ENCODE measurements at places on chromosomes 6 and 20. TPM values are rescaled to one million over a fixed set of nuclear protein-coding genes. Genes with fewer than 3 reads are reported as not detected.

DNA sequence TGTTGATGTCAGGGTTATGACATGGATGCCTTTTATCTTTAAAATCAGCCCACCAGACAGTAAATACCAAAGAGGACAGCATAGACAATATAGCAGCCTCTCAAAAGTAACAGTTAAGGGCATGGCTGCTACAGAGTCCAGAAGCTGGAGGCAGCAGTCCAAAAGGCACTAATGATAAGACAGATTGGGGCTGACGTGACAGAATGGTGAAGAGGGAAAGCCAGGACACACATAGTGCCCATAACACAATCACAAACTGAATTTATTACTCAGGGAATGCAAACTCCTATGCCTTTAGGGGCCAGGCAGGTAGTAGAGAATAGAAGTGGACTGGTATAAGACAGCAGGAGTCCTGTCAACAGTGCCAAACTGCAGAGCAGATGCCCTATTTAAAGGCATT lies 40.7 kb downstream of the TP53INP2 start:
- no peak overlapping the region for H3K4me3 ChIP-seq
- H3K4me1 ChIP-seq: peaks cover 5% of the 10 kb centered on the region
- no peak for DNase-seq
- no peak overlapping the region for H3K27ac ChIP-seq
- peaks cover 22% of the 10 kb centered on the region for H3K36me3 ChIP-seq

GRCh38 chr6:144378437-144378836 lies 93.3 kb downstream of the UTRN start:
- H3K36me3 ChIP-seq: peaks cover 39% of the 10 kb centered on the region
- no peak overlapping the region for H3K27ac ChIP-seq
- no peak for DNase-seq
- H3K27me3 ChIP-seq: no peaks in the 10 kb centered on the region
- peaks cover 22% of the 10 kb centered on the region for H3K4me1 ChIP-seq
- no peak overlapping the region for H3K4me3 ChIP-seq

- peak overlapping the region; percentile 22 for H3K4me3 ChIP-seq
- H3K27ac ChIP-seq: no peak overlapping the region
- H3K36me3 ChIP-seq: peaks cover 1% of the 10 kb centered on the region
Observed at GRCh38 chr6:50819904-50820868, 1.5 kb downstream of the TFAP2B start.

DNA sequence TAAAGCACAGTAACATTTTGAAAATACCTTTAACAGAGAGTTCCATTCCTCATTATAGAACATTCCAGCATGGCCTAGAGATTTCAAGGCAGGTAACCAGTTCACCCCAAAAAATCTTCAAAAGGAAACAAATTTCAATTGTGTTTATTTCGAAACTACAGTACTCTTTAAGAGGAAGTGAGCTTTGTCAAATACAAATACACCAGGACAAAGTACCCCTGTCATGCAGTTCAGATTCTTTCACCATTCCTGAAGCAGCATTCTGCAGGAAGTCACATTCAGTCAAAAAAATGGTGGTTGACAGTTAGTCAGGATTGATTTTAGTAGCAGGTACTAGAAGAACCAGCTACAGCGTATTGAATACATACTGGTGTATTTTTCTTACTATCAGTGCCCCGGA lies 89.6 kb upstream of the RIN2 start:
- H3K4me3 ChIP-seq: no peak overlapping the region
- H3K27ac ChIP-seq: no peak overlapping the region
- no peaks in the 10 kb centered on the region for H3K36me3 ChIP-seq
- no peak for DNase-seq
- H3K27me3 ChIP-seq: peaks cover 8% of the 10 kb centered on the region
- peaks cover 2% of the 10 kb centered on the region for H3K4me1 ChIP-seq

PAK5 gene
- total RNA-seq: not detected

DNA sequence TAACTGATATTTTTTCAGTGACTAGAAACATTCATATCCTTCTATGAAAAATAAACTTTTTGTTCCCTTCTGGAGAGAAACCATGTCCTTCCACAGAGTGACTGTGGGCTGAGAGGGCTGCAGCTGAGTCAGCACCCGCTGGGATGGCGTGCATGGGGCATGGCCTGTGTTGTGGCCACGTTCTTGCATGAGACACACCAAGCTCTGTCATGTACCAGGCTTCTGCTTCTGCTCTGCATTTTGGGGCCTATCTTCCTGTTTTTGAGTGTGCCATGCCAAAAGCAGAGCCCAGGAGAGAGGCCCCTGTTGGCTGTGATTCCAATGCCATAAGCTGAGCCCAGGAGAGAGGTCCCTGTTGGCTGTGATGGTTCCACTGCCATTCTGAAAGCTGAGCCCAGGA lies 10.8 kb downstream of the APMAP start:
- H3K36me3 ChIP-seq: peaks cover 65% of the 10 kb centered on the region
- peak overlapping the region; percentile 26 for H3K4me3 ChIP-seq
- H3K27me3 ChIP-seq: no peaks in the 10 kb centered on the region
- H3K27ac ChIP-seq: peak overlapping the region; percentile 48
- H3K4me1 ChIP-seq: peaks cover 48% of the 10 kb centered on the region
- no peak for DNase-seq

- no peak overlapping the region for H3K4me3 ChIP-seq
- H3K4me1 ChIP-seq: peaks cover 4% of the 10 kb centered on the region
- no peak for DNase-seq
- peaks cover 67% of the 10 kb centered on the region for H3K27me3 ChIP-seq
Observed at GRCh38 chr6:136987526-136987925, 57.2 kb downstream of the IL20RA start.

DNA sequence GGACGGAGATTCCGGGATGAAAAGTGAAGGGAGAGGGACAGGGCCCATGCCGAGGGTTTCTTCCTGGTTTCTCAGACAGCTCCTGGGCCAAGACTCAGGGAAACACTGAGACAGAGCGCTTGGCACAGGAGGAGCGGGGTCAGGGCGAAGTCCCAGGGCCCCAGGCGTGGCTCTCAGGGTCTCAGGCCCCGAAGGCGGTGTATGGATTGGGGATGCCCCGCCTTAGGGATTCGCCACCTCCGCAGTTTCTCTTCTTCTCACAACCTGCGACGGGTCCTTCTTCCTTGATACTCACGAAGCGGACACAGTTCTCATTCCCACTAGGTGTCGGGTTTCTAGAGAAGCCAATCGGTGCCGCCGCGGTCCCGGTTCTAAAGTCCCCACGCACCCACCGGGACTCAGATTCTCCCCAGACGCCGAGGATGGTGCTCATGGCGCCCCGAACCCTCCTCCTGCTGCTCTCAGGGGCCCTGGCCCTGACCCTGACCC lies 55.0 kb upstream of the HLA-A start:
- H3K4me3 ChIP-seq: peak overlapping the region; percentile 84
- peaks cover 7% of the 10 kb centered on the region for H3K4me1 ChIP-seq
- H3K36me3 ChIP-seq: peaks cover 8% of the 10 kb centered on the region

- H3K4me1 ChIP-seq: peaks cover 1% of the 10 kb centered on the region
- H3K27me3 ChIP-seq: no peaks in the 10 kb centered on the region
- no peaks in the 10 kb centered on the region for H3K36me3 ChIP-seq
- H3K4me3 ChIP-seq: no peak overlapping the region
Observed at GRCh38 chr20:53671370-53671769, 77.7 kb upstream of the ZNF217 start.

DOK5 gene
- total RNA-seq: not detected

CASS4 gene
- total RNA-seq: 18.7 TPM

GRCh38 chr20:34574861-34575260 lies 16.3 kb downstream of the MAP1LC3A start:
- H3K27me3 ChIP-seq: no peaks in the 10 kb centered on the region
- H3K36me3 ChIP-seq: peaks cover 7% of the 10 kb centered on the region
- no peak for DNase-seq
- H3K4me3 ChIP-seq: no peak overlapping the region

DNA sequence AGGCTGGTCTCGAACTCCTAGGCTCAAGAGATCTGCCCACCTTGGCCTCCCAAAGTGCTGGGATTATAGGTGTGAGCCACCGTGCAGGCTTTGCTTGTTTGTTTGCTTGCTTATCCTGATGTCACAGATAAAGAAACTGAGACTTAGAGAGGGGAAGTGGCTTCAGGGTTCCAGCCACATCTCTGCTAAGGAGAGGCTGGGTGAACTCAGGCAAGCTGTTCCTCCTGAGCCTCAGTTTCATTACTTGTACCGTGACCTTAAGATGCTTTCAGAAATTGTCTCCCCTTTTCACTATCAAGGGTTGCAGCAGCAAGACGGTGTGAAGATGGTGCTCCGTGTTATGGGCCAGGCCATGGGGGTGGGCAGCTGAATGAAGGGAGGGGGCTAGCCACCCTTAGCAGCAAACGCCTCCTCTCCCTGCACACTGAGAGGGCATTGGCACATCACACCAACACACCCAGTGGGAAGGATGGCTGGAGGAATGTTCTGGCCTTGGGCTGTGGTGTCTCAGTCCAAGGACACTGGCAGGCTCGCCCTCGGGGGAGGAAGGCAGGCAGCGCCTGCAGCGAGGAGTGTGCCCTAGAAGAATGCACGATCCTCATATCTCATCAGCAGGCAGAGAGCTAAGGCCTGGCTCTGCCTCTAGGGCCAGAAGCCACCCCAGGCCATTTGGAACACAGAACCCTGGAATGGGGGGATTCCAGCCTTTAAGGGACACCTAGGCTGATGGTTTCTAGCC lies 48.2 kb upstream of the TLDC2 start:
- no peak for DNase-seq
- H3K27ac ChIP-seq: peak overlapping the region; percentile 81
- peaks cover 24% of the 10 kb centered on the region for H3K4me1 ChIP-seq
- no peaks in the 10 kb centered on the region for H3K27me3 ChIP-seq
- H3K4me3 ChIP-seq: peak overlapping the region; percentile 55

DNA sequence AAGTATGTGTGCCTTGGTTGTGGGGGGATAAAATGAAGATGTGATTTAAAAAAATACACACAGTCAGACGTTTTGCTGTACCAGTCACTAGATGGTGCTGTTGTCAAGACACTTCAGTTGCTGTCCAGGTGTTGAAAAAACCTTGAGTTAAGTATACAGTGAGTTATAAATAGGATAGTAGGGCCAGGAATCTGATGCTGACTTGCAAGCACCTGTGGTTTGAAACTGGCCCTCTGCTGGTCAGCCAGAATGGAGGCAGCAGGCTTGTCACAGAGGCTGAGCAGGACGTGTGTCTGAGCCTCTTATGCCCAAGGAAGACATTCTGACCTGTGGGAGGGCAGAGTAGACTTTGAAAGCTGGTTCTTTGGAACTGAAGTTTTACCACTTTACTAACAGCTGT lies 27.8 kb downstream of the RNF8 start:
- no peak overlapping the region for H3K4me3 ChIP-seq
- no peaks in the 10 kb centered on the region for H3K27me3 ChIP-seq
- H3K36me3 ChIP-seq: peaks cover 13% of the 10 kb centered on the region
- H3K27ac ChIP-seq: peak overlapping the region; percentile 48
- peak; percentile 31 for DNase-seq

VEGFA gene
- total RNA-seq: 33.6 TPM

GRCh38 chr6:159838020-159838744 lies 38.1 kb downstream of the PNLDC1 start:
- no peaks in the 10 kb centered on the region for H3K36me3 ChIP-seq
- H3K4me1 ChIP-seq: peaks cover 13% of the 10 kb centered on the region
- H3K27me3 ChIP-seq: peaks cover 4% of the 10 kb centered on the region
- no peak overlapping the region for H3K4me3 ChIP-seq

CEP85L gene
- 53.1 TPM for total RNA-seq

NOX3 gene
- not detected for total RNA-seq

Measured in activated naive CD8-positive, alpha-beta T cell treated with anti-CD3 and anti-CD28 coated beads, Interleukin-2, amount 10 ng/mL, durations not matched to agents 7 days and 5 days (primary cell).